ENCODE measurements at places on chromosomes 5 and 9.

- DNase-seq: peak; percentile 30
Observed at GRCh38 chr5:67166460-67167285, 29.9 kb downstream of the CD180 start.

GRCh38 chr9:10144355-10144754, 468.4 kb downstream of the PTPRD start:
- no peak for DNase-seq

DNA sequence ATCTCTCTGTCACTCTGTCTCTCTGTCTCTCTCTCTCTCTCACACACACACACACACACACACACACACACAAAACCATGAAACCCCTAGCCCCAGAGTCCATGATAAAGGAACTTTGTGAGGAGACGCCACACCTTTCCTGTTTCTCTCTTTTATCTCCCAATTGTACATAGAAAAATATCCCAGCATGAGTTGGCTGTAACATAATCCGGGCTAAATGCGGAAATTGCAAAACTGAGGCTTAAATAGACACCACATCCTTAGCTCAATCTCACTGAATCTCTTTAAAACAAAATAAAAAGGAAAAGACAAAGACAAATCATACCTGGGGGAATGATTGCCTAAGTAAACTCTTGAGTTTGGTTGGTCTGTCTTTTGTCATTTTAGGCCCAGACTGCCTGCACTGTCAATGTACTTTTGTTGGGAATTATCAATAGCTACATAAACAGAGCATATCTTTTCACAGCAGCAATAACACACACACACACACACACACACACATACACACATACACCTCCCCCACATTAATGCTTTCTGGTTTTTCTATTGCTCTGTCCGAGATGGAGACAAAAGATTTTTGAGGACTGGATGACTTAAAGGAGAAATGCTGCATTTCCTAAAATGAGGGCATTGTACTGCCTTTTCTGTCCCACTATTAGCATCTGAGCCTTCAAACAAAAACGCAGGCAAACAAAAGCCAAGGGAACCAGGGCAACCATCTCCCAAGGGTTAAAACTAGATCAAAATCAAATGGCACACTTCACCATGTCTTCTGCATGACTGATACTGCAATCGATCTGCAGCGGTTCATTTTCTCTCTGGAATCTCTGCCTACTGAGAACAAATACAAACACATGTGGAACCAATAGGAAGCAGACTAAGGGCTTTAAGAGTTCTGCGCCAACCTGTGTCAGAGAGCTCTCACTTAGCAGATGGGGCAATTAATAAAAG, 321.5 kb downstream of the NFIB start:
- no peak for DNase-seq

GRCh38 chr9:137172901-137173795, 1.3 kb upstream of the TMEM210 start:
- DNase-seq: no peak

Measured in stimulated activated CD8-positive, alpha-beta memory T cell treated with anti-CD3 and anti-CD28 coated beads, Interleukin-15, amount 100 ng/mL, for 4 hours (primary cell).